ENCODE measurements at places on chromosomes 12 and 14.

- no peak for DNase-seq
Measured at GRCh38 chr14:72706485-72706884, 187.4 kb downstream of the DPF3 start.

GRCh38 chr14:100434033-100434601, 111.0 kb downstream of the SLC25A47 start:
- no peak for DNase-seq

GRCh38 chr14:101948666-101949216, 15.6 kb upstream of the DYNC1H1 start:
- DNase-seq = no peak

- no peak for DNase-seq
Measured at GRCh38 chr12:44592626-44593025, 283.5 kb downstream of the NELL2 start.

DNA sequence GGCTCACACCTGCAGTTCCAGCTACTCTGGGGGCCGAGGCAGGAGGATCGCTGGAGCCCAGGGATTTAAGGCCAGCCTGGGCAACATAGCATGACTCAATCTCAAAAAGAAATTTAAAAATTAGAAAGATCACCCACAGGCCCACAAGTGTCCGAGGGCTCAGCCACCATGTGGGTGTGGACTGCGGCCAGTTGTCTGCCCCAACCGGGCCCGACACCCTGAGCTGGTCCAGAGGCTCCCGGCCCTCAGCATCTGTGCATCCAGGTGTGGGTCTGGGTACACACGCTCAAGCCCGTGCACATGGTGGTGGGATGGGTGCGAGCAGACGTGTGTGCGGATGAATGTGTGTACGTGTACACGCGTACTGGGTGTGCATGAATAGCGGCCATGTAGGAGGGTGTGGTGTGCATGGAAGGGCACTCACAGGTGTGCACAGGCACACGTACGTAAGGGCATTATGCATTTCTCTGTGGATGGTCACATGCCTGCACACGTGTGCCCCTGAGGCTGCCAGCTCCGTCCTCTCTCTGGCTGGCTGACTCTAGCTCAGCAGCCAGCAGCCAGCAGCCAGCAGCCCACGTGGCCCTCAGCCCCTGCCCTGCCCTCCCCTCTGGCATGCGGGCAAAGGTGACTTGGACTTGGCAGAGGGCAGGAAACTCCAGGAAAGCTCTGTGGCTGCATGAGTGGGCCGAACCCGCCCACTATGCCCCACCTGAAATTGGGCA, 23.3 kb upstream of the NUDT14 start:
- no peak for DNase-seq

DNA sequence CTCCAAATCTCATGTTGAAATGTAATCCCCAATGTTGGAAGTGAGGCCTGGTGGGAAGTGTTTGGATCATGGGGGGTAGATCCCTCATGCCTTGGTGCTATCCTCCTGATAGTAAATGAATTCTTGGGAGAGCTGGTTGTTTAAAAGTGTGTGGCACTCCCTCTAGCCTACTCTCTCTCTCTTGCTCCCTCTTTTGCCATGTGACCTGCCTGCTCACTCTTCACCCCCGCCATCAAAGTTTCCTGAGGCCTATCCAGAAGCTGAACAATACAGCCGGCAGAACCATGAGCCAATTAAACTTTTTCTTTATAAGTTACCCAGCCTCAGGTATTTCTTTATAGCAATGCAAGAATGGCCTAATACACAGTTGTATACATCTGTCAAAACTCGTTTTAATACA, 62.5 kb downstream of the BCL2L14 start:
- no peak for DNase-seq

GRCh38 chr12:116382686-116383530, 105.4 kb upstream of the MED13L start:
- DNase-seq = no peak

DNA sequence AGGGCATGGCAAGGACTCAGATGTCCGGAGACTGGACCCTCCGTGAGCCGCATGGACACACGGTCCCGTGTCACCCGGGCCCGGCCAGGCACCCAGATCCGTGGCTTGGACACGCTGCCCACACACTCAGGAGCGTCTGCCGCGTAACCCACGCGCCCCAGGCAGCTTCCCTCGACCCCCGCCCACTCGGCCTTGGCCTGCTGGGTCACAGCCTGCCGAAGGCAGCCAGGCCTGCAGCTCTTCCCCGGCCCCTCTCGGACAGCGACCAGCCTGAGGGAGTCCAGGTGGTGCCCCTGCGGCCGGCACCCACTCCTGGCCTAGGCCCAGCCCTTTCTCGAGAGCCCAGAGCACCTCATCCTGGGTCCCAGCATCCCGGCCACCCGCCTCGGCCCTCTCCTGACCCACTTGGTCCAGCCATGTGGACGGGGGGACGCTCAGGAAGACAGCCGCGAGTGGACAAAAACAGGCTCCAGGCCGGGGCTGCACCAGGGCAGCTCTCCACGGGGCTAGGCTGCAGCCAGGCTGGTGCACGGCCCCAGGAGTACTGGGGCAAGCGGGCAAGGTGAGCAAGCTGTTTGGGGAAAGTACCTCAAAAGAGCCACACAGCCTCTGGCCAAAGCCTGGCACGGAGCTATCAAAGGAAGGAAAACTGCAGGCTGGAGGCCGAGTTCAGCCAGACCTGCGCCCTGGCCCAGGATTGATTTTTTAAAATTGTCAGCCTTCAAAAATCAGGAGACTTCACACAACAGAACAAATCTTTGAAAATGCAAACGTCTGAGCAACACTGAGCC, 6.5 kb downstream of the AKT1 start:
- DNase-seq = no peak

DNA sequence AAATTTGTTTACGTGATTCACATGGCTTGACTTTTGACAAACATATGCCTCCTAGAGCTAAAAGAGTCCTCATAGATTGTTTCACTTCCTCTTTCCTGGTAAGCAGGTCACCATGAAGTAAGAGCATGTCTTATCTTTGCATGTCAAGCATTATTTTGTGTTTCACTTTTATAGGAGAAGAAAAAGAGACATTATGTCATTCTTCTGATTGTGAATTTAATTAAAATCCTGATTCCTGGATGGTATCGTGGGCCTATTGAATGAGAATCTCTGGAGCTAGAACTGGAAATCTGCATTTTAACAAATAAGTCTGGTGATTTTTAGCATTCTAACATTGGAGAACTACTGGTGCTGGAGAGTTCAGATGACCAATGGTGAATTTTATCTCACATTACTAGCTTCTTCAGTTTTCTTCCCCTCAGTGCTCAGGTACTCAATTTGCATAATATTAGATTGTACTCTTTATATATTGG, 218.6 kb upstream of the ATP2B1 start:
- no peak for DNase-seq

Data from activated CD4-positive, alpha-beta T cell treated with anti-CD3 and anti-CD28 coated beads for 1 hour (primary cell).